C1 segment of cervical spinal cord (tissue), 14 donors: ENCODE measurements at places on chromosomes 6 and 20.

GRCh38 chr20:19451231-19451922 is 238.9 kb downstream of the SLC24A3 start:
- DNase-seq: no peak

GRCh38 chr6:52346503-52346902 is 15.4 kb upstream of the PAQR8 start:
- DNase-seq: no peak

DNA sequence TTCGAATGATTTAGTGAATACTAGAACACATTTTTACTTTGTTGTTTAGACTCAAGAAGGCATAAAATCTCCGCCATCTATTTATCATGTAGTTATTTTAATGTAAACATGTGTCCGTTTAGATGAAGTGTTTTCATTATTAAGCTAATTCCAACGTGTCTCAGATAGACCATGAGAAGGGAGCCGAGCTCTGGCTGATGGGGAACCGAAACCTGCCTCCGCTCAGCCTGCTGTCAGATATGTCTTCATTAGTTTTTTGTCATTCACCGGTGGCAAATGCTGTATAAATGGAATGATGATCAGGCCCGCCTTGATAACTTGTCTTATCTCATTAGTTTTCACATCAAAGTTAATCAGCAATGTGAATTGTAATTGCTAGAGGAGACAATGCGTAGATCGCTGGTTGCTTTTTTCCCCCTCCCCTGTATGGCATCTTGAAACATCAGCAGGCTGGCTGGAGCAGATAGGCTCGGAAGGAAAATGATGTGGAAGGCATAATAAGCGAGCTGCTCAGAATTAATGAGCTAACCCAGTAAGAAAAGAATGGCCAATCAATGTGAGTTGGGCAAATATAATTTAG is 136.4 kb downstream of the LINC00237 start:
- no peak for DNase-seq

DNA sequence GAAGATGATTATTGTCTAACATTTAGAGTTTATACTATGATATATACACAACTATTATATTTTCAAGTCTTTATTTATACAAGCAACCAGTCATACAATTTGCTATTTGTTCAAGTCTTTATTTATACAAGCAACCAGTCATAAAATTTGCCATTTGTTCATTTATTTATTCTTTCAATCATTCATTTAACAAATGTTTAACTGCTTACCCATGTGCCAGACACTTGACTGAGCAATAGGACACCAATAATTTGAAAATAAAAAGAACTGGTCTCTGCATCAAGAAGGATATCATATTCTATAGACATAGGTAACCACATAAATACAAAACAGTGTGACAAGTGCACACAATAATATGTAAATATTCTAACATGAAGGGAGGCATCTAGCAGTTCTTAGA is 20.3 kb downstream of the GRIK2 start:
- DNase-seq: no peak

- no peak for DNase-seq
These were observed 524.1 kb upstream of the NRSN1 start for GRCh38 chr6:23601811-23602345.

DNA sequence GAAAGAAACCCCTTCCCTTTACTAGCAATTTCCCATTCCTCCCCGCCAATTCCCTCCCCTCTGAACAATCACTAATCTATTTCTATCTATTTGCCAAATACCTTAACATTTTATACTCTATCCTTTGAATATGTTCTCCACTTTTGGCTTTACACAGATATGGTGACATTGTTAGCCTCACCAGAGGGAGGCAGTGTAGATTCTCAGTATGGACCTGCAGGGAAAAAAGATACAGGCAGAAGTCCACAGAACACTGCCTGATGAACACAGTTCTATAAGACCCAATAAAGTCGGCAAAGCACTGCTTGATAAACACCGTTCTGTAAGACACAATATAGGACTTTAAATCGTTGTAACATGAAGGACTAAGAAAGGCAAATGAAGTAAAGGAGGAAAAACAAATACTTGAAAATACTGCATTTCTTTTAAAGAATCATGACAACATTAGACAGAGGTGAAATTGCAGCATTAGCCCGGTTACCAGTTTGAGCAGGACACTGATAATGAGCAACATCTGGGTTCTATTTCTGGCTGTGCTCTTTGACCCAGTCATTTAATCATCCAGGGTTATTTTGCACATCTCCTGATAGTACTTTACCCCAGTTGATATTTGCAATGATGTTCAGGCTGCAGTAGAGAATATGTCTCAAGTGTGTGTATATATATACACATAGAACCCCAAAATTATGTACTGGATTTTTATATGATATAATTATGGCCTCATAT is 296.8 kb downstream of the UTRN start:
- DNase-seq: no peak

- DNase-seq: no peak
These were observed 47.4 kb upstream of the PAK5 start for GRCh38 chr20:9886227-9886626.

DNA sequence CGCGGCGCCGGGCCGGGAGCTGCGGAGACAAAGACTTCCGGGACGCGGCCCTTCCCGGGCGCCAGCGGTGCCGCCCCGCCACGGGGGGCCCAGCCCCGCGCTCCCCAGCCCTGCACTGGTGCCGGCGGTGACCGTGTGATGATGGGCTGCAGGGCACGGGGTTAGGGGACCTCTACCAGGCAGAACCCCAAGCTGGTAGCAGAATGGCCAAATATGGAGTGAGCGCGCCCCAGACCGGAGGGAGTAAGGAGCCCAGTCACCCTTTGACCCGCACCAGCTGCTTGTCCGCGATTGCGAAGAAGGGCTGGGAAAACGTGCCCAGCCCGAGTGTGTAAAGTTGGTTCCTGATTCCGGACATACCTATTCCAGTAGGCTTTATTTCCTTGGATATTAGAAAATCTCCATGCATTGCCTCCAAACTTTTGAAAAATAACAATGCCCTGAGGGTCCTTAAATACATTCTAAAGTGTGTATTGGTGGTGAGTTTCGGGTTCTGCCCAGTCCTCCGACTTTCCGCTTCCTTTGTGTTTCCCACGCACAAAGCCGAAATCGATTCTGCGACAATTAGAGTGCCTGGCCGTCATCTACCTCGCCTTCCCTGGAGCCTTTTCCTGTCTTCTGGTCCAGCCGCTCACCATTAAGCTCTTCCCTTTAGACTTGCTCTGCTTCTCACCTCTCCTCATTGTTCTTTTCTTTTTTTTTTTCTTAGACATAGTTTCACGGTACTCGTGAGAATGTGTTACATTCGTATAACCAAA is 1.1 kb downstream of the ABRACL start:
- DNase-seq: no peak

DNA sequence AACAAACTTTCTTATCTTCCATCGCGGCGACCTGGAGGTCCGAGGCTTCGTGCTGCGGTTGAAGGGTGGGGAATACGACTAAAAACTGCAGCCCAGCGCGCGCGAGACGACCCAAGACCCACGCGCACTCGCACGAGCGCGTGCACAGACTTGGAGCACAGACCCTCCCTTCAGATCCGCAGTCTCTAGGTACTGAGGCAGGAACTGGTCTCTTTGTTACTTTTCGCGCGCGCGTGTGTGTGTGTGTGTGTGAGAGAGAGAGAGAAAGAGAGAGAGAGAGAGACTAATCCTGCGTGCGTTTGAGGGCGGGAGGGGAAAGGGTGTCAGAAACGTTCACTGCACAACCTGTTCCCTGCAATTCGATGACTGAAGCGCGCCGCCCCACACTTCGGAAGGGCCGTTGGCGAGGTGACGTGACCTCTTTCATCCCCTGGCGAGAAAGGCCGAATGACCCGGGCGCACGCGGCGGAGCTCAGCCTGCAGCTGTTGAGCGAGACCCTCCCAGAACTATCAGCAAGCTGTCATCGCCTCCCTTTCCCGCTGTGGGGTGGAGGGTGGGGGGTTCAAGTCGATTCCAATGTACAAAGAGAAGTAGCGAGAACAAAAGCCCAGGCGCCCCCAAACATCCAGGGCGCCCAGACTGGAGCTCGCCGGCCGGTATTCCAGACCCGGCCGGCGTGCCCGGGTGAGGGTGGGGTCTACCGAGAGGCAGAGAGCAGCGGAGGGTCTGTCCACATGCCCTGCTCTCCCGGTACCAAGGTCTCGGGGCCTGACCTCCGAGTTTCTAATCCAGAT is 1.5 kb upstream of the TUBB2B start:
- DNase-seq: no peak

- no peak for DNase-seq
These were observed 79.3 kb downstream of the PLG start for GRCh38 chr6:160781298-160781697.

- no peak for DNase-seq
These were observed 28.4 kb upstream of the GSTA3 start for GRCh38 chr6:52937908-52938307.

- no peak for DNase-seq
These were observed 301.7 kb upstream of the ZFP64 start for GRCh38 chr20:52493171-52493721.

- DNase-seq: peak; percentile 63
These were observed 588 bp upstream of the ACSS2 start for GRCh38 chr20:34875642-34876405.

GRCh38 chr6:45175272-45175671 is 152.9 kb upstream of the RUNX2 start:
- no peak for DNase-seq

DNA sequence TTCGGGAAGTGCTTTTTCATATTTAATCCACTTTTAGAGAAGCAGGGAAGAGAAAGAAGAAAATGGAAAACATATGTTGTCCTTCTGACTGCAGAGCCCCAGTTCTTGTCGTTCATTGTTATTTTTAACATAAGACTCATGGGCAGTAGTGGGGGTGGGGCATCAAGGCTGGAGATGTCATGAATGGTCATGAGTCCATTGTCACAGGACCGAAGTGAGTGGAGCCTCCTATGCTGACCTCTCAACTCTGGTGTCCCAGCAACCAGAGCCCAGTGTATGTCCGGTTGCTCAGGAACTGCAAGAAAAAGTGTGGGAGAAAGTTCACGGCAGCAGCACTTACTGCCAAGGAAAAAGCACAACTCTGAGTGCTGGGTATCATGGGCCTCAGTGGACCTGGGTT is 108.6 kb downstream of the BANF2 start:
- no peak for DNase-seq

- no peak for DNase-seq
These were observed 26.3 kb downstream of the ALDH5A1 start for GRCh38 chr6:24520929-24521546.

DNA sequence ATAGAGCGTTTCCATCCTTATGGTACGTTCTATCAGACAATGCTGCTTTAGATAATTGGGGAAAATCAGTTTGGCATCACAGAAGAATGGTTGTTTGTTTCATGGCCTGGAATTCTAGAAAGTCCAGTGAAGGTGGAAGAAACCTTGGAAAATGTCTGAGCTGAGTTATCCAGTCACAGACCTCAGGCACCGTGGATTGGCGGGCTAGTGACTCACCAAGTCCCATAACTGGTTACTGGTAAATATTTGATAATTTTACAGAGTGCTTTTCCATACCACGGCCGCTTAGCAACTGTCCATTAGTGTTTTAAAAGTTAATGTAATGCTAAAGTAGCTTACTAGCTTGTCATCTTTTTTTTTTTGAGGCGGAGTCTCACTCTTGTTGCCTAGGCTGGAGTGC is 99.4 kb downstream of the SLC35B3 start:
- no peak for DNase-seq

DNA sequence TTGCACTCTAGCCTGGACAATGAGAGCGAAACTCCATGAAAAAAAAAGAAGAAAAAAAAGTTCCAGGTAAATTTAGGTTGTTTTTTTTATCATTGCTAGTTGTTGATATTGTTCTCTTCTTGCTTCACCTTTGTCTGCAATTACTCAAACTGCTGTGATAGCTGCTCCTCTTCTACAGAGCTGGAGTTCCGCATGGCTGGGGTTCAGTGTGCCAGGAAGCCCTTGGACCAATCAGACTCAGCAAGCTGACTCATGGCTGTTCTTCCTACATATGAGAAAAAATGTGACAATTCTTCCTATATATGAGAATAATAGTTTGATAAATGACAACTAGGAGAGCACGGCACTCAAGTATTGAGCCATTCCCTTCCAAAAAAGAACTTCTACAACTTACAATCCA is 28.4 kb downstream of the DPPA5 start:
- DNase-seq: no peak

DNA sequence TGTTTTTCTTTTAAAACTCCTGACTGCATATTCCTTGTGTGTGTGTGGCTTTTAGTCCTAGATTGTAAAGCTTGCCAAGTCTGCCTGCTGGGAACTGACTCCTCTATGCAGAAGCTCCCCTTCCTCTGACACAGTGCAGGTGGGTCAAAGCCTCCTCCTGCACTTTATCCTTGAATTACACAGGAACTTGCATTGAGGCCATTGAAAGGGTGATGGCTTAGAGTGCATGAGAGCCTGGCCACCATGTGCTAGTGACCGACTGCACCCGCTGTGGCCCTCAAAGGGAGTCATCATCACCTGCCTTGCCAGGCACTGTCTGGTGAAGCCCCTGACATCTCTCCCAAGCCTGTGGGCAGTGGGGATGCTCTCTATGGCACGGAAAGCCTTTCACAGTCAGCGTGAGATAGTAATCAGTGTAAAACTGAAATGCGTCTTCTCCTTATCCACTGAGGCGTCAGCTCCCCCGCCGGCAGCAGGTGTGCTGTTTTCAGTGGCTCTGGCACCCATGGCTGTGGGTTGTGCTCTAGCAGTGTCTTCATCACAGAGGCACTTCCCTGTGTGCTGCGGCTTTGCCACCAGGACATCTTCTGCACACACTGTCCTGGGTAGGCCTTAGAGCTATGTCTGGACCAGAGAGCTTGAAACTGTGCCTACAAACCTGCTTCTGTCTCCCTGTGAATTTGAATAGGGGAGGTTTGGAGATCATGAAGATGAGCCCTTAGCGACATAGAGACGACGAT is 87.9 kb downstream of the THBS2 start:
- no peak for DNase-seq

DNA sequence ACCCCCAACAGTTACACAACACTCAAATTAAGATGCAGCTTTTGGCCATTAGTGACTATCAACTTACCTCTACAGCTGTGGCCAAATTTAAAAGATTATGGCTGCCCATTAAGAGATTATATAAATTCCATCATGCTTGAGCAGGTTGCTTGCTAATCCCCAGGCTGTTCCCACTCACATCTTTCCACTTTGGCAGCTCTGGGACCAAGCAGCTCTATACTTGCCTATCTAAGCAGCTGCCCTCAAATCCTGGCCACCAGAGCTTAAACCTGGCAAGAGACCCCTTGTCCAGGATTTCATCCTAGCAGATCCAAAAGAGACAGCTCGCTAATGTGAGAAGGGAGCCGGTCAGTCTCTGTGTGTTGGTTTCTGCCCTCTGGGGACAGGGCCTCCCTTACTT is 127.9 kb downstream of the SLC23A2 start:
- DNase-seq: no peak

GRCh38 chr20:10501402-10501801 is 66.3 kb downstream of the SLX4IP start:
- DNase-seq: no peak

GRCh38 chr6:163165922-163166321 is 248.6 kb upstream of the QKI start:
- peak; percentile 33 for DNase-seq

DNA sequence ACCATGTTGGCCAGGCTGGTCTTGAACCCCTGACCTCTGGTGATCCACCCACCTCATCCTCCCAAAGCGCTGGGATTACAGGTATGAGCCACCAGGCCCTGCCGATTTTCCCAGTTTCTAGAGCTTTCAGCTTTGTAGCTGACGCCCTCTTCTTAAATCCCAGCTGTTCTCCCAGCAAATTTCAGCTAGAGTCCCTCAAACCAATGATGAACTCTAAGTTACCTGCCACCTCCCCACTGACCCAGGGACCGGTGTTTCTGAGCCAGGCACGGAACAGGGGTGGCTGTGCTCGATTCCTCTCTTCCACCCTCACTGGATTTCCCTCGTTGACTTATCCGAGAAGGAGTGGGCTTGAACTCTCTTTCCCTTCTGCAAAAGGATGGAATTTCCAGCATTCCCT is 39.1 kb downstream of the SUN5 start:
- DNase-seq: no peak
